ENCODE measurements at places on chromosomes 5 and 9.
A peak's percentile ranks its signal among the peaks of the same experiment; 100 is the strongest.

DNA sequence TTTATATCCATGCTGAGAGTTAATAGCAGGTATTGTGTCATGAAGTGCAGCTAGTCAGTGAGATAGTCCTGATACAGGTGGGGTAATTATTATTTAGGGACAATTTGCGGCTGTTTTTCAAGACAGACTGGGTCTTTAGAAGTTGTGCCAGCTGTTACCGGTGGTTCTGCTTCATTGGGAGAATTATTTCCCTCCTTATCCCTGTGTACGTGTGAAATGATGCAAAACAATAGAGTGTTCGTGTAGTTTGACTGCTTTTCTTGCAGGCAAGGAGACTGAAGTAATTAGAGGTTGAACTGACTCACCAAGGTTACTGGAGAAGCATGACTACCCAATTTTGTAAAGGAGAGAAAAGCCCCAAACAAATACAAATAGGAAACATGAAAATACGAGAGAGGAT, 101.7 kb downstream of the ARRDC3 start:
- no peak for DNase-seq

- no peak for DNase-seq
Observed at GRCh38 chr5:115641948-115642347, 16.1 kb upstream of the TMED7 start.

DNA sequence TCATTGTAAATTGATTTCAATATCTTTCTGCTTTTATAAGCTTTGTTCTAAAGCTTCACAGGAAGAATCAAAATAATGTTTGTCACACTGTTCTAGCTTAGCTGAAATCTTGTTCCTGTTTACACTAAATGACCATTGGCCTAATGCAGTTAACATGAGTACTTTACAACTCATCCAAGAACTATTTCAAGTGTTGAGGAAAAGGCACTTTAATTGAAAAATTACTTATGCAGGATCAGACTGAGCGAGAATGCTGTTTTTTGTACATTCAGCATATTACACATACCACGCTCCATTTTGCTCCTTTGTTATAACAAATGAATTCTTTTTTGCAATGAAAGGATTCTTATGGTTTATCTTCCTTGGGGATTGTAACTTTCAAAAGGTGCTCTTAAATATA, 22.4 kb upstream of the SMIM15 start:
- no peak for DNase-seq

DNA sequence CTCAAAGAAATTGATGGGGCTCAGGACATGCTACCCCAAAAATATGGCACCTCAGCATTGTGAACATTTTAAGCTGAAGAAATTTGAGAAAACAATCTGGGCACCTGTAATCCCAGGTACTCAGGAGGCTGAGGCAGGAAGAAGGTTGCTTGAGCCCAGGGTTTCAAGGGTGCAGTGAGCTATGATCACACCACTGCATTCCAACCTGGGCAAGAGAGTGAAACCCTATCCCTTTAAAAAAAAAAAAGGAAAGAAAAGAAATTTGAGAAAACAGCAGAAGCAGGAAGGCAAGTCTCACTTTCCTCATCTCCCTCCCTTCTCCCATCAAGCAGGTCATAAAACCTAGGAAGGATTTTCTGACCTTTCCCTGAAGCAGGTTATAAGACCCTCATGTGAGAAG, 23.6 kb downstream of the TPD52L3 start:
- DNase-seq, result no peak

- no peak for DNase-seq
Observed at GRCh38 chr9:108095496-108095895, 605.9 kb upstream of the KLF4 start.

GRCh38 chr5:73222173-73222572, 49.2 kb downstream of the TMEM174 start:
- DNase-seq, result no peak

DNA sequence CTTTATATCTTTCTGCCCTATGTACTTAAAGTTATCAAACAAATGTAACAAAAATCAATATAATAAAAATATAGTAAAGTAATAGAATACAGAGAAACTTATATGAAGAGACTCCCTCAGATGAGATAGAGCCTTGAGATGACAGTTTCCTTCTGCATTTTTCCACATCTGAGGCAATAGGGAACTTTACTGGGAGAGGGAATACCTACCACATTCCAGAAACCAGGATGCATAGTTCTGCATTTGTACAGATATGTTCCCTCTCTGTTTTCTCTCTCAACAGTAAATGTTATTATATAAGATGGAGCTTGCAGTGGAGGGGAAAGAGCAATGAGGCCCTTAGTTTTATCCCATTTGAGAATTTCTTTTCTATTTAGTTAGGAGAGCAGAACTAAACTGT, 109.6 kb upstream of the KCNN2 start:
- DNase-seq, result no peak

DNA sequence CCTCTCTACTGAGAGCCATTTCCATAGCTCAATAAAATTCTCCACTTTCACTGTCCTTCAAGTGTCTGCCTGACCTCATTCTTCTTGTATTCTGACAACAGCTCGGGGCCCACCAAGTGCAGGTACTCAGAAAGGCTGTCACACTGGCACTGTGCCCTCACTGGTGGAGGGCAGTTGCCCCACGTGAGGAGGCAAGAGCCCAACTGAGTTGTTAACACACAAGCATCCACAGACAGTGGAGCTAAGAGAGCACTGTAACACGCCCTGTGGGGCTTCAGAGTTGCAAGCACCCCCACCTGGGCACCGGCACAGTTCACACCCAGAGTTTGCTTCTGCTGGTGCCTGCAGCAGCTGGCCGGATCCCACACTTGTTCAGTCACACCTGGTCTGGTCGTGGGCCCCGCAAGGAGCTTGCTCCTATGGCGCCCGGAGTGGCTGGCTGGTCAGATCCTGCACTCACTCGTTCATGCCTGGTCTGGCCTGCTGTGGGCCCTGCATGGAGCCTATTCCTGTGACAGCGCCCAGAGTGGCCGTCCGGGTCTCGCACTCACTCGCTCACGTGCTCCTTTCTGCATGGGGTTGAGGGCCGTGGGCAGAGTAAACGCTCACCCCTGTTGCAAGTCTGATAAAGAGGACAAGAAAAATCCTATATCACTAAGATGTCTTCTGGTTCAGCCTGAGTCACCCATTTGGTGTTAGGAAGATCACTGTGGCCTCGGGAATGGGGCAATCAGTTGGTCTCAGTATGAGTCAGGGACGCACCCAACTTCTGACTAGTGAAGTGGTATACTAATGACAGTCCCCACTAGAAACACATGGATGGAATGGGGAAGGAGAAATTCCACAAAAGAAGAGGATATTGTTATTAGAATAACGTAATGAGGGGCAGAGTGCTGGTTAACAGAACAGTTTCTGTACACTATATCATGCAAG, 87.0 kb upstream of the CCNH start:
- no peak for DNase-seq

DNA sequence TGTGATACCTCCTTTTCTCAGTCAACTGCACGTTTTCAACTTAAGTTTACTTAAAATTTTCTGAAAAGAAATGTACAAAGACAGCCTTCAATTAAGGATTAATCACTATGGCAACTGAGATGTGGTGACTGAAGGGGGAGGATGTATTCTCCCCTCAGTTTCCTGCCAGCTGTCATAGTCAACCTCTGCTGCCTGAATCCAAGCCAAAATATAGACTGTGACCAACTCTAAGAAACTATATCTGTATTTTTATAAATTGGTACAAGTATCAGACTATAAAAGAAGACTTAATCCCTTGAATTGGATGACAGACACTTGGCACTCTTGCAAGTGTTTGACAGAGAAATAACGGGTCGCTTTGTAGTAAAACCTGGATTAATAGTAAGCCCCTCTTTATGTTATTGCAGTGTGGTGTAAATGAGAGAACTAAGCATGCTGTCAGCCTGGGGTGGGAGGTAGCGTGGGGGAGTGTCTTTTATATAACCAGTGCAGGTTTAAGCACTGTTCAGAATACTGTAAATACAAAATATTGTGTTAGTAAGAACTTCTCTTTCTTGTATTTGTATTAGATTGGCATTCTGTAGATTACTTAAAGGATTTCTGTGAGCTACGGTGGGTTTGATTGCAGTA, 106.4 kb downstream of the ERCC6L2 start:
- no peak for DNase-seq

- no peak for DNase-seq
Observed at GRCh38 chr9:25700430-25700829, 22.2 kb upstream of the TUSC1 start.

GRCh38 chr9:69900406-69900805, 79.8 kb downstream of the CFAP95 start:
- DNase-seq, result no peak

GRCh38 chr9:33332011-33332410, 41.7 kb downstream of the NFX1 start:
- DNase-seq, result no peak

GRCh38 chr5:43155394-43156096, 34.8 kb downstream of the ZNF131 start:
- no peak for DNase-seq

- DNase-seq, result no peak
Observed at GRCh38 chr9:110083866-110084265, 124.1 kb downstream of the C9orf152 start.

GRCh38 chr5:135873831-135874230, 21.8 kb downstream of the IL9 start:
- DNase-seq, result no peak

DNA sequence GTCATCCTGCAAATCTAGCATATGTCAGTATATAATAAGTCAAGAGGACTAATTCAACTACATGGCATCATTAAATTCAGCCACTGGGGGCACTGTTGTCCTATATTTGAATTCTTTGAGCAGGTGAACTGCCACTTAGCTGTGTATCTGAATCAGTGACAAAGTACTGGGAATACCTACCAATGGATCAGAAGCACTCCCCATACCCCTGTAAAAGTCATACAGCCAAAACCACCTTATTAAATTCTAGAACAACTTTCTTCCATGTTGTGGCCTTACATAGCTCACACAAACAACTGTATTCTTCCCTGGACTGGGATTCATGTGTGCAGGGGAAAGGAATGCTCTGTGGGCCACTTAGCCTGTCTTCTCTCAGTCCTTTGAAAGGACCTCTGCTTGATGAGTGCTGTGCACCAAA, 57.4 kb upstream of the PLPP6 start:
- DNase-seq, result peak; percentile 56

DNA sequence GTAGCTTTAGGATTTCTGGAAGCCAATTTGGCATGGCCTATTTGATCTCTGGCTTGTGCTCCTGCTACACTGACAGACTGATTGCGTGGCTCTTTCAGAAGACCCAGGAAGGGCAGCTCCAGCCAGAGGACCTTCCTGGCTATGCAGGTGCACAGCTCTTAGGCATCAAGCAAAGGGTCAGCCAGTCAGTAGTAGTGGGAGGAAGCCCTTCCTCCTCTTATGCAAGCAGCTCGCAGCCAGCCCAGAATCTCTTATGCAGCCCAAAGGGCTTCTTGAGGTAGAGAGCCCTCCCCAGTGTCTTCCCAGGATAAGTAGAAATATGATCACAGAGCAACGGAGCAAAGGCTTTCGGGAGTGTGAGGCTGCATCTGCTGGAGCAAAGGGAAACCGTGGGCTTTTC, 43.2 kb downstream of the SLC36A1 start:
- no peak for DNase-seq

DNA sequence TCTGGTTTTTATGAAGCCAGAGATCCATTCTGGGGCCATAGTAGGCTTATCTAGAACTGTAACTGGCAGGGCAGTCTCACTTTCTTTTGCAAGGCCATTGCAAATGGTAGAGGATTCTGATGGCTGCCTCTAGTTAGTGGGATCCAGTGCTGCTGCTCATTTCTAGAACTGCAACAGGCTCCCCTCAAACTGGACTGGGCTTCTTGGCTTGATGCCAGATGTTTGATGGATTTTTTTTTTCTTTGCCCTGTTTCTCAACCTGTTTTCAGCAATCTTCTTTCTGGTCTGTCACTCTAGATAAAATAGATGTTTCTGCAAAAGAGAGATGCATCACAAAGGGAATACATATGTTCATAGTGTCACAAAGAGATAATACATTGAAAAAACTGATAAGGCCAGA, 11.9 kb downstream of the CARTPT start:
- DNase-seq, result no peak

GRCh38 chr5:138369706-138370105, 17.2 kb downstream of the KDM3B start:
- DNase-seq, result no peak

DNA sequence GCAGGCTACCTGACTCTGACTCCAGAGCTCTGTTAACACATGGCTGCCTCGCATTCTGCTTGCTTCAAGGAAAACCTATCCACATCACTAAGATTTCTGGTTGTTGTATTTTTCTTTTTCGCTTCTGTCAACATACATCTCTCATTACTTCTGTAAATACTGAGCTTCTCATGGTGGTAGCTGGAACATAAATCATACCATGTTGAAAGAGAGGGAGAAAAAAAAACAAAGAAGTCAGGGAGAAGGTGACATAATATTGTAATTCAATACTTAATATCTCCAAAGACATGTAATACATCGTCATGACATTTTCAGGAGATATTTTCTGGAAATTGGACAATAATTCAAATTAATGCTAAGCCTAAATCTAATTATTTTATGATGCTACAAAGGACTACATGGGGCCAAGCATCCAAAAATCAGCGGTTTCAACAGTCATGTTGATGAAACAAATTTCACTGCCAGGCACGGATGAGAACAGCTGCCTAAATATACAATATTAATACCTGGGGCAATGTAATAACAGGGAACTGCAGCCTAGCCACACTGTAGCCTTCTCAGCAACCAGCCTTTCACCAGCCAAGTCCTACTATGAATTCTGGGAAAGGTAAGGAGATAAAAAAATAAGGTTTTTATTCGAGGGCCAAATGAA, 332.0 kb downstream of the TRIM32 start:
- no peak for DNase-seq

GRCh38 chr5:110288766-110289511, 437.5 kb downstream of the TMEM232 start:
- no peak for DNase-seq

DNA sequence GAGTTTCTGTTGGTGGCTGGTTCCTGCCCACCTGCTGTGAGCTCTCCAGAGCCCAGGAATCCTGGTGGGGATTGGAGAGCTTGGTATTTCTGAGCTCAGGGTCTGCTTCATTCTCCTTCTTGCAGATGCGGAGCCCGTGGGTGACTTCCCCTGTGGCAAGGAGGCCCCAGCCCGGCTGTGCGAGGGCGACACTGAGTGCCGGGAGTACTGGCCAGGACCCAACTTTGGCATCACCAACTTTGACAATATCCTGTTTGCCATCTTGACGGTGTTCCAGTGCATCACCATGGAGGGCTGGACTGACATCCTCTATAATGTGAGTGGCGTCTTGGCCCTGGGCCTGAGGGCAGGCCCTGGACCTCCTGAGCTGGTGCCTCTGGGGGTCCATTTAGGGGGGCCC, 39.5 kb downstream of the CACNA1B start:
- DNase-seq, result no peak

DNA sequence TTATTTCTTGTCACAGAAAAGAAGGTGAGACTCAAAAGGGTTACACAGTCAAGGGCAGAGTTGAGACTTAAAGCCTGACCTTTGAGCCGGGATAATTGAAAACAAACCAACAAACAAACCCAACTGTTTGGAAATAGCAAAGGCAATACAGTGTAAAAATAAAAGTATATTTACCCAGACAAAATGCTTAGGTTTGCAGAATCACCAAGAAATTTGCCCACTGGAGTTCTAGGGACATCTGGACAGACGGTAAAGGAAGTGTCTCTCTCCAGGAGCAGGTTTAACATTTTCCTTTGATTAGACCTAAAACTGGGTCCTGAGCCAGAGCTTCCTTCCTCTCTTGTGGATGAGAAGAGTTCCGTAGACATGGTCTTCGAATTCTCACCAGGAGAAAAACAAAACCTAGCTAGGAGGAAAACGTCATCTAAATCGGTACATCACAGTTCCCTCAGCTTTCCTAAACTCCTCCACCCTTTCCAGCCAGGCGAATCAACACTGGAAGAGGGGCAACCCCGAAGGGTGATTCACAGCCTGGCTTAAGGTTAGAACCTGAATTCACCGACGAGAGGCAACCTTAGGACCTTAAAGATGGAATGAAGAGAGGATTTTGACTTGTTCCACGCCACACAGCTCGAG, 673 bp downstream of the CDC25C start:
- no peak for DNase-seq

All from activated T-helper 1 cell treated with anti-CD3 and anti-CD28 coated beads, Interleukin-12 subunit alpha, Interleukin-12 subunit beta, Interleukin-2, Interleukin-4 antibody, amounts not matched to agents 30 ng/mL and 10 ng/mL and 1 ng/mL, durations not matched to agents 14 hours and 24 hours and 36 hours (primary cell).